ENCODE measurements at places on chromosomes 5 and 9. TPM values are rescaled to one million over a fixed set of nuclear protein-coding genes. Genes with fewer than 3 reads are reported as not detected.

Gene IFNE
- 0.34 TPM for total RNA-seq

Gene SLC6A3
- total RNA-seq, result not detected

Gene CLIC3
- total RNA-seq, result 4.5 TPM

Gene SIT1
- not detected for total RNA-seq

Gene NHP2
- total RNA-seq, result 127 TPM

Gene ZFP37
- not detected for total RNA-seq

Gene SLC25A48
- 1.6 TPM for total RNA-seq

Gene RASGEF1C
- total RNA-seq, result not detected

Gene IL13
- total RNA-seq, result not detected

Gene DDX4
- 0.26 TPM for total RNA-seq

Gene SNCB
- not detected for total RNA-seq

Gene RGMB
- total RNA-seq, result 16.4 TPM

Gene WDR41
- total RNA-seq, result 66.2 TPM

Gene MED22
- 65.6 TPM for total RNA-seq

Gene CDKN2B
- total RNA-seq, result 8.2 TPM

Gene THBS4
- not detected for total RNA-seq

Gene LCN10
- not detected for total RNA-seq

Gene QRFP
- total RNA-seq, result not detected

Gene CCNO
- 3.9 TPM for total RNA-seq

Gene SYNPO
- total RNA-seq, result 25.1 TPM

Gene TRAF1
- 1.3 TPM for total RNA-seq

All from Caco-2 (cell line).